ENCODE measurements at places on chromosomes 11 and 22.

- no peak for DNase-seq
Measured at GRCh38 chr22:32073823-32074380, 30.8 kb downstream of the SLC5A1 start.

DNA sequence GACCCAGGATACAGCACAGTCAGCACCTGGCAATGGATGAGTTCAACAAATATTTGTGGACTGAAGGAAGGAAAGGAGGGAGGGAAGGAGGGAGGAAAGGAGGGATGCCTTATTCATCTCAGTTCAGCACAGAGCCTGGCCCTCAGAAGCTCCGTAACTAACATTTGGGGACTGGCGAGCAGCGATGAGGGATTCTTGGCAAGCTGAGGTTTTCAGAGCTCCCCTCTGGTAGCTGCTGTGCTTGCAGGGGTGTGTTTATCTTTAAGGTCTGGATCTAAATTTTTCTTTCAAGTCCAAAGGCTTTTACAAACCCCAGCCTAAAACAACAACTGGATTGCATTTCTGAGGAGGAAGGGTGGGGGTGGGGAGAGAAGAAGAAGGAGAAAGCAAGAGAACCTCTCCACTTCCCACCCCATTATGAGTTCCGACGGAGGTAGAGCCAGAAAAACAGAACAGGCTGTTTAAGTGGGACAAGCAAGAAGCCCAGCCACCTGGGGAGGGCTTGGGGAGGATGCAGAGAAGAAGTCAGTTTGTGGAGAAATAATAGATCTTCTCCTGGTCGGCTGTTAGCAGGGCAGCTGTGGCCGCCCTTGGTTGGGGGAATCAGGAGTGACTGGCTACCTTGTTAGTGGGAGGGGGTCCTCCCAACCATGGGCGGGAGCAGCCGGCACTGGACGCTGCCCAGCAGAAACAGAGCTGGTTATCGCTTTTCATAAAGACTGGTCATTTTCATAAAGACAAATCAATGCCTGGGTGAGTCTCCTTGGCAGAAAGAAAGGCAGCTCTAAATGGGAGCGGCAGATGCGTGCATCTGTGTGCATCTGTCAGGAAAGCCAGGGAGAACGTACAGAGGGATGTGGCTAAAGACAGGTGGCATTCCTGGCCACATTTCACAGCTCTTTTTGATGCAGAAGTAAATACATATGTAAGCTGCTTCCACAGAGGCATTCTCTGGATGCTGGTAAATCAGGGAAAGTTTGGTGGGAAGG is 78.0 kb downstream of the TSPAN18 start:
- no peak for DNase-seq

- no peak for DNase-seq
Measured at GRCh38 chr11:123235656-123236261, 40.7 kb upstream of the CLMP start.

- no peak for DNase-seq
Measured at GRCh38 chr11:94583866-94584500, 16.8 kb downstream of the PIWIL4 start.

GRCh38 chr22:33850193-33850592 is 70.1 kb downstream of the LARGE1 start:
- no peak for DNase-seq

DNA sequence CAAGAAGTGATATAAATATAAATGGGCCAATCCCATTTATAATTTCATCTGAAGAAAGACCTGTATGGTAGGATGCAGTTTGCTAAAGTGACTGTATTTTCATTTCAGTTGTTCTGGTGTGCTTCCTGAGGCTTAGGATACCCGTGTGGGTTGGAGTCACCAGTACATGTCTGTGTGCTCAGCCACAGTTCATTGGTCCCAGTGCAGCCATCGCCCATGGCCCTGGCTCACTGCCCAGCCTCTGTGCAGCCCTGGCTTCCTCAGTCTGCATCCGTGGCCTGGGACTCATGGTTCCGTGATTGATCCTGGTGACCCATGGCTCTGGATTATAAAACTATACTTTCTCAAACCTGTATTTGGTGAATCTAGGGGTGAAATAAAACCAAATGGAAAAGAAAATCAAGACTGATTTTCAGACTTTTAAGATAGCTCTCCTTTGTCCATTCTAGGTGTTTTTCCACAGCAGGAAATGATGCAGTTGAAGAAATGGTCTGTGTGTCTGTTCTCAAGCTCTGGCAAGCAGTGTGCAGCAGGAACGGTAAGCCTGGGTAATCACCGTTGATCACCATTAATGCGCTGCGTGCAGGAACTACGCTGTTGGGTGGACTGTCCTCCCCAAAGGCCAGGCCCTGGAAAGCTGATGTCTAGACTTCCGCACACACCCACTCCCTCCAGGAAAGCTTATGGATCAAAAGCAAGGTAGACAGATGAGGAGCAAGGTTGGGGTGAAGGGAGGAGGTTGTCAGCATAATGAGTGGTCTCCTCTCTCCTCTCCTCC is 27.2 kb downstream of the TTC12 start:
- DNase-seq = no peak

GRCh38 chr11:134468796-134469195 is 56.8 kb upstream of the B3GAT1 start:
- DNase-seq = no peak

- DNase-seq = no peak
Measured at GRCh38 chr11:47434011-47434786, 8.0 kb upstream of the PSMC3 start.

DNA sequence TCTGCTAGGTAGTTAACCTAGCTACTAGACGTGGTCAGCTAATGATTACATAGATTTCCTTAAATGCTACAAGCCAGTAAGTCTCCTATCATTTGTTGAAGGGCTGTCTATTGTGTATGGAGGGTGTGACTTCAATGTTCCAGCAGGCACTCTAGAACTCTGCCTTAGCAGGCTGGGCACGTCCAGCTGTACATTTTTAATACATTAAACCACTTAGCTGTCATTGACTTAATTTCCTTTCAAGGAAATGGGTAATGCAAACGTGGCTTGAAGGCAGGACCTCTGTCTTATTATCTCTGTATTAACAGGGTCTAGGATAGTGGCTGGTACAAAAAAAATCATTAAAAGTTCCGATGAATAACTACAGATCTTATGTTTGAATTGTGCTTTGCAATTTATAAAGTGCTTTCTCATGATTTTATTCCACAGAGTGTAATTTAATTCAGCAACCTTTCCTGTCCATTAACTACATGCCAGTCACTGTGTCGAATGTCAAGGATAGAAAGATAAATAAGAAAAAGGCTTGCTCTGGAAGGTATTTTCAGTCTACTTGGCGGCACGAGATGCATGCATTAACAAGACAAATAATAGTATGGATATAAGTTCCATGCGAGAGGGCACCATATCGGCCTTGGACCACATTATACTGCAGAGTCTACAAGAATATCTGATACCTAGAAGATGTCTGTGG is 60.3 kb downstream of the APOL3 start:
- DNase-seq = no peak

- no peak for DNase-seq
Measured at GRCh38 chr11:128904656-128905344, 13.6 kb downstream of the KCNJ5 start.

GRCh38 chr11:95466416-95466815 is 235.4 kb upstream of the SESN3 start:
- no peak for DNase-seq

GRCh38 chr22:37880668-37881440 is 25.2 kb upstream of the MICALL1 start:
- no peak for DNase-seq

DNA sequence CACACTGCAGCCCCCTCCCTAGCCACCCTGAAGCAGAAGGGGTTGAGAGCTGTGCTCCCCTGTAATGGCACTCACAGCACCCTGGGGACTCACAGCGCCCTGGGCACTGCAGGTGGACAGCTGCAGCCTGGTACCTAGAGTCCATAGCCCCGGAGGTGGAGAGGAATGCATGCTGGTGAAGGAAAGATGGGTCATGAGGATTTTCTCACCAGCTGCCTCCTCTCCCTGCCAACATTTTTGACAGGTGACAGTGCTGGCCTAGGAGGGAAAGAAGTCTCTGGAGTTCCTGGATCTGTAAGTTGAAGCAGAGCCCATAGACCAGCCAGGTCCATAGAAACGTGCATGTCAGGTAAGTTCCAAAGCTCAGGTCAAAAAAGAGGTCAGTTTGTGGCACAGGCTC is 330.5 kb downstream of the TENM4 start:
- DNase-seq = no peak

- DNase-seq = no peak
Measured at GRCh38 chr11:40434926-40435325, 1024.5 kb downstream of the LRRC4C start.

DNA sequence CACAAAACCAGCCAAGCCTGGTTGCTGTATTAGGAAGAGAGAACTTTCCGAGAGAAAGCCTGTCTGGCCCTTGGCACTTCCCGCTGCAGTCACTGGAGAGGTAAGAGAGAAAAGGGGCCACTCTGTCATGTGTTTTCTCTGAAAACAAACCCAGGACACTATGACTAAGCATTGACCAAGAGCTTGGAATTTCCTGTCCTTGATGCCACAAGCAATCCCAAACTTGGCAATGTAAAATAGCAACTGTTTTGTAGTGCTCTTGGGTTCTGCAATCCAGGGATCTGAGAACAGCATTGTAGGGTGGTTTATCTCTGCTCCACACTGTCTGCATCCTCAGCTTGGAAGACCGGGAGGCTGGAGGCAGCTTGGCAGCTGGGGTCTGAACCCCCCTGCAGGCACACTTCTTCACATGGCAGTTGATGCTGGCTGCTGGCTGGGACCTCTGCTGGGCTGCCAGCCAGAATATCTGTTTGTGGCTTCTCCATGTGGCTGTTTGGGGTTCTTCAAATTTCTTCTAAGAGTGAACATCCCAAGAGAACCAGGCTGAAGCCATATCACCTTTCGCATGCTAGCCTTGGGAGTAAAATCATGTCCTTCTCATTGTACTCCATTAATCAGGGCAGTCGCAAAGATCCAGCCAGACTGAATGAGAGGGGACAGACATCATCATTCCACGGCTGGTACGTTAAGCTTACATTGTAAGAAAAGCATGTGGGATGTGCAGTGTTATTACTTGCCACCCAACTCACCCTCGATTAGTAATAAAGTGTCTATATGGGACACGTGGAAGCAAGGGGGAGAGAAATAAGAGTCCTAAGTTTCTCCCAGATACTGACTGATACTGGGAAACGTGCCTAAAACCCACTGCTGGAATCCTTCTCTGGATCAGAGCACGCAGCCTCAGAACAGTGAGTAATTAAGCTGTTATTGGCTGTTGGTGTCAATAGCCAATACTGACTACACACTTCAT is 537.4 kb upstream of the B3GAT1 start:
- no peak for DNase-seq

DNA sequence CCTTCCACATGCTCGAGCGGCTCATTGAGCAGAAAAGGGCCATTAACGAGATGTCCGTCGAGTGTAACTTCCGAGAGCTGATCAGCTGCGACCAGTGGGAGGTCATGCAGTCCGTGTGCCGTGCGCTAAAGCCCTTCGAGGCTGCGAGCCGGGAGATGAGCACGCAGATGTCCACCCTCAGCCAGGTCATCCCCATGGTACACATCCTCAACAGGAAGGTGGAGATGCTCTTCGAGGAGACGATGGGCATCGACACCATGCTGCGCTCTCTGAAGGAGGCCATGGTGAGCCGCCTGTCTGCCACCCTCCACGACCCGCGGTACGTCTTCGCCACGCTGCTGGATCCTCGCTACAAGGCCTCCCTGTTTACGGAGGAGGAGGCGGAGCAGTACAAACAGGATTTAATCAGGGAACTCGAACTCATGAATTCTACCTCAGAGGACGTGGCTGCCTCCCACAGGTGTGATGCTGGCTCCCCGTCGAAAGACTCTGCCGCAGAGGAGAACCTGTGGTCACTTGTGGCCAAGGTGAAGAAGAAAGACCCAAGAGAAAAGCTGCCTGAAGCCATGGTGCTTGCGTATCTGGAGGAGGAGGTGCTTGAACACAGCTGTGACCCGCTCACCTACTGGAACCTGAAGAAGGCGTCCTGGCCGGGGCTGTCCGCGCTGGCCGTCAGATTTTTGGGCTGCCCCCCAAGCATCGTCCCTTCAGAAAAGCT is 31.7 kb downstream of the ALG12 start:
- DNase-seq = no peak
